ENCODE measurements at places on chromosomes 5 and 9. TPM values are rescaled to one million over a fixed set of nuclear protein-coding genes. Genes with fewer than 3 reads are reported as not detected.

GPR21 gene
- total RNA-seq: 0.47 TPM

MAP1B gene
- 30.1 TPM for total RNA-seq

GABRB2 gene
- not detected for total RNA-seq

GABRA1 gene
- not detected for total RNA-seq

MCTP1 gene
- 6.8 TPM for total RNA-seq

PCDHB3 gene
- total RNA-seq: under 0.01 TPM

PCDHGA7 gene
- 0.86 TPM for total RNA-seq

MEIKIN gene
- total RNA-seq: not detected

TAF11L3 gene
- not detected for total RNA-seq

F2R gene
- 26.5 TPM for total RNA-seq

PRELID1 gene
- 208 TPM for total RNA-seq

ADAMTS19 gene
- not detected for total RNA-seq

FOXD4L3 gene
- not detected for total RNA-seq

CAMK2A gene
- 0.08 TPM for total RNA-seq

DBH gene
- not detected for total RNA-seq

PPP2R2B gene
- 1.8 TPM for total RNA-seq

BTNL9 gene
- not detected for total RNA-seq

KLHL9 gene
- 13.8 TPM for total RNA-seq

NCBP1 gene
- total RNA-seq: 27.1 TPM

PRDM9 gene
- total RNA-seq: not detected

Measured in hair follicular keratinocyte (primary cell).